Activated T-helper 1 cell treated with anti-CD3 and anti-CD28 coated beads, Interleukin-2, amount 50 U/mL, for 16 hours (primary cell): ENCODE measurements at places on chromosomes 5 and 9.

GRCh38 chr5:174953871-174954270 is 229.5 kb downstream of the MSX2 start:
- no peak for DNase-seq

GRCh38 chr9:37669232-37669631 is 18.5 kb downstream of the FRMPD1 start:
- DNase-seq, result no peak

DNA sequence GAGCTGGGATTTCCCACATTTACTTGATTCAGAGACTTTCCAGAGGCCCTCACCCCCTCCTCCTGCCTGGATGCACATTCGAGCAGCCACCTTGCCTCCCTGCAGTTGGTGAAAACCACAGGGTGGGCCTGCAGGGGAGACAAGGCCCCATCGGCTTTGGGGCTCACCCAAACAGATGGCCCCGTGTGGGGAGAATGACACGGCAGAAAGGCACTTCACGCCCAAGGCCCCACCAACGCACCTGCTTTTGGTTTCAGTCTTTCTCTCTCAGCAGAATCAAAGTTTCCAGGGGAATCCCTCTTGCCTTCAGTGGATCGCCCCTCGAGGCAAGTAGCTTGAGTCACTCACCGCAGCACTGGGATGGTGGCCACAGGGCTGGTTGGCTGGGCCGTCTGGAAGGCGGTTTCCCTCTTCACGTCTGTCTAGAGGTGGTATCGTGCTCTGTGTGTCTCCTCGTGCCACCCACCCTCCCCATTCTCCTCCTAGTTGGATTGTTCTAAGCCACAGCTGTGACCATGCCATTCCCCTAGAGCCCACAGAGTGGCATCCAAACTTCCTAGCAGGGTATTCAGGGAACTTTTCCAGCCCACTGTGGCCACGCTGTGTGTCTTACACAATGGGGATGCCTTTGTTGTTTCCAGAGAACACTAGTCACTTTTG is 31.8 kb downstream of the SEC61B start:
- peak; percentile 58 for DNase-seq

DNA sequence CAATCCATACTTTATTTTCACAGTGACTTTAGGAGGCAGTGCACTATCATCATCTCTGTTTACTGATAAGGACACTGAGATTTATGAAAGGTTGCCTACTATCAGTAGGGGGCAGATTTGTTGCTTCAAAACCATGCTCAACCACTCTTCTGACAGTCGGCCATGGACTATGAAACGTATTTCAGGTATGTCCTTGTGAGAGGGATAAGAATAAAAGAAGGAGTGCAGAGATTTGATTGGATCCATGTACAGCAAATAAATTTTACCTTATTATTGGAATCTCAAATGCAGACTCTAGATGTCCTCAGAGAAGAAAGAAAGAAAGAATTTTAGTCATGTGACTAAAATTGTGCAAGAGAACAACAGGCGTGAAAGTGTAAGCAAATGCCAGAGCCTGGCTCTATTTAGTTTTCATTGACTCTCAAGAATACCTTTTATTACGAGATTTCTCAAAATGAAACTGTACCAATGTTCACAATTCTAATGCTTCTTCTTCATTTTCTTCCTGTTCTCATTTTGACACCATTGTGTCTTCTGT is 296.6 kb upstream of the RASA1 start:
- no peak for DNase-seq

GRCh38 chr9:134531220-134531970 is 110.2 kb upstream of the COL5A1 start:
- DNase-seq, result no peak

- no peak for DNase-seq
These were observed 176.6 kb downstream of the CACNA1B start for GRCh38 chr9:138053996-138054752.

GRCh38 chr9:123408313-123409262 is 52.6 kb downstream of the CRB2 start:
- DNase-seq, result no peak

DNA sequence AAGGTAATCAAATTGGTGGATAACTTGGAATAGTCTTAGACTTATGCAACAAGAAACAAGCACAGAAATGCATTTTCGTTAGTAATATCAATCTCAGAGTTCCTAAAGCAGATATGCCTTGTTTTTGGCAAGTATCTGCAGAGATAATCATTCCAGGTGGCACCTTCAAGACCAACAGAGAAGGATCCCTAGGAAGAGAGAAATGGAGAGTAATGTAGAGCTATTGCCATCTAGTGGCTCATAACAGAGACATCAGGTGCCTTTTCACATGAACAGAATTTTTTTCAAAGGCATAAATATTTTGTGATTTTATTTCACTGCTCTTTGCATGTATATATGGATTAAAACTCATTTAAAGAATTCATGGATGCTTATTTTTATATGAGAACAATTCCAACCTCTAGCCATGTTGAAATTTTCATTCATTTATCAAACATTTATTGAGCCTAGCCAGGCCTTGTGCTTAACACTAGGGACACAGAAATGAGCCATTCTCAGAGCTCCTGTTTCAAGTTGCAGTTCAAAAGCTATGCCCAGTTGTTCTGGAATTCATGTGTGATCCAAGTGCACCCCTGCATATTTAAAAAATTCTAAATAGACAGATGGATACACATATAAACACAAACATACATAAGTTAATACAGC is 117.5 kb upstream of the OR13F1 start:
- no peak for DNase-seq

DNA sequence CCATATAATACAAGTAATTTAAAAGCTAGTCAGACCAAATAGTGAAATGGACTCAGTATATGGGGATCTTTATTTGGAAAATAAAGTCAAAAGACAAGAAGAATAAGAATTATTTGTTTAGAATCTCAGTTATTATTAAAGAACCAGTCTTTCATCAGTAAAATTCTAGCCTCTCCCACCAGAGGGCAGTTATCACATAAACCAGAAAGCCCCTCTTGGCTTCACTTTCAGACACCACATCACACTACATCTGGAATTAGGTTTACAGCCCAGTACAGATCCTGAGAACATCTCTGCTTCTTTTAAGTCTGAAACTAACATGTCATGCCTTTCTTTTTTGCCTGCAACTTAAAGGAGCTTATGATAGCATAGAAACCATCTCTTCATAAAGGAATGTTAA is 12.2 kb upstream of the HSPB3 start:
- DNase-seq, result no peak
